ENCODE measurements at places on chromosomes 16 and 17.
A peak's percentile ranks its signal among the peaks of the same experiment; 100 is the strongest.

DNA sequence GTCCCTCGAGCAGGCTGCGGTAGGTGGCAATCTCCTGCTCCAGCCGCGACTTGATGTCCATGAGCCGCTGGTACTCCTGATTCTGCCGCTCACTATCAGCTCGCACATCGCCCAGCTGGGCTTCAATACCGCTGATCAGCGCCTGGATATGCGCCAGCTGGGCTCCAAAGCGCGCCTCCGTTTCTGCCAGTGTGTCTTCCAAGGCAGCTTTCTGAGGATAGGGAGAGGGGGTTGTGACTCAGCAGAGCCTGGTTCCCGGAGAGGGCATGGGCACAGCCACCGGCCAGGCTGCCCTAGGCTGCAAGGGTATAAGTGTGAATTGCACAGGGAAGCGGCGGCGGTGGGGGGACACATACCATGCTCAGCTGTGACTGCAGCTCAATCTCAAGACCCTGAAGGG is 4.3 kb downstream of the KRT19 start:
- no peak for DNase-seq

- DNase-seq: no peak
These were observed 4.1 kb upstream of the TVP23A start for GRCh38 chr16:10822702-10823101.

- DNase-seq: peak; percentile 100
These were observed 260.4 kb upstream of the TBX2 start for GRCh38 chr17:61139219-61139618.

DNA sequence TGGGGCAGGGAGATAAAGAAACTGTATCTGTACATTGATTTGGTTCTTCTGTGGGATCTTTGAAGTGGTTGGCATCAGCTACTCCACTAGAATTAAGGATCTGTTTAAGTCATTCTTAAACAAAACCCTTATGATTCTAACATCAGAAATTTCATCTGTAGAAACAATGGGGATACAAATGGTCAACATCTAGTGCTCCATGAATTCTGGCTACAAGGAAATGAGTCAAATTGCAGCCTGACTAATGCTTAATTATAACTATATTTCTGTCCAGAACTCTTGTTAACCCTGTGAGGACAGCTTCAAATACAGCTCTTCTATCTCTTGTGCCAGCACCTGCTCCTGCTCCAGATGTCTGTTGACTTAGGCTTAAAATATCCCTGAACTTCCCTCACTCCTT is 13.9 kb upstream of the GINS3 start:
- no peak for DNase-seq

DNA sequence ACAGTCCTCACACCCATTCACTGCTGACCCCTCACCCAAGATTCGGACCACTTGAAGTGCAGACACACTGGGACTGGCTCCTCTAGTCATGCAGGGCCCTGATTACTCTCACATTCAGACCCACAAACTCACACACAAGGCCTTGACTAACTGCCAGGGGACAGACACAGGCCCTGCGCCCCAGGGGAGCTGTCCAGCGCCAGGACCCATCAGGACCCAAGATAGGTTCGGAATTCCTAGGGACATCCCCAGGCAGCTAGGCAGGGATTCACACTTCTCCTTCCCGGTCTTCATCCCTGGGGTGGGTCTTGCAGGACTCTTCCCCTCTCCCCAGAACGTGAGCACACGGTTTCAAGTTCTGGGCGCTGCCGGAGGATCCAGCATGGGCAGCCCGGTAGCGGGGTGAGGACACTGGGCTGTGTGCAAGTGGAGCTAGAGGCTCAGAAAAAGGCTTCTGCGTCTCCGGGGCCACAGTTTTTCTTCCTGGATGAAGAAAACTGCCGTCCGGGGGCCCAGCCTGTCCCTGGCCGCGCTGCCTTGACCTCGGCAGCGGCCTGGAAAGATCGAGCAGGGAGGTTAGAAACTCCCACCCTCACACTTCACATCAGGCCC is 1.6 kb downstream of the SEZ6 start:
- no peak for DNase-seq

- DNase-seq: no peak
These were observed 10.0 kb upstream of the PHLPP2 start for GRCh38 chr16:71734511-71734910.

GRCh38 chr16:16042076-16042475 is 92.7 kb downstream of the ABCC1 start:
- DNase-seq: no peak

DNA sequence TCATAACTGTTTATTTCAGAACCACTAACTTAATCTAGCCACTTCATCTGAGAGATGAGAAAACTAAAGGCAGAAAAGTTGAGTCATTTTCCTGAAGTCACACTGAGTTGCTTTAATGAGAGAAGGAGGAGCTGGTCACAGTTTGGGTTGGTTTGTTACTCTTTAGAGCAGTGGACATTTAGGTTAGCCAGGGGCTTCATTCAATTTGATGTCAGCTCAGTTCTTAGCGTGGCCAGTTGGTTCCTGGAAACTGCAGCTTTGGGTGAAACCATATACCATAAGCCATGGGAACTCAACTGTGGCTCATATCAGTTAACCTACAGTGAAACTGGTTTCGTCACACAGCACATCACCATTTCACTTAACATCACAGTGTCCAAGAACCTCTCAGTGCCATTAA is 59.2 kb upstream of the ADORA2B start:
- no peak for DNase-seq

DNA sequence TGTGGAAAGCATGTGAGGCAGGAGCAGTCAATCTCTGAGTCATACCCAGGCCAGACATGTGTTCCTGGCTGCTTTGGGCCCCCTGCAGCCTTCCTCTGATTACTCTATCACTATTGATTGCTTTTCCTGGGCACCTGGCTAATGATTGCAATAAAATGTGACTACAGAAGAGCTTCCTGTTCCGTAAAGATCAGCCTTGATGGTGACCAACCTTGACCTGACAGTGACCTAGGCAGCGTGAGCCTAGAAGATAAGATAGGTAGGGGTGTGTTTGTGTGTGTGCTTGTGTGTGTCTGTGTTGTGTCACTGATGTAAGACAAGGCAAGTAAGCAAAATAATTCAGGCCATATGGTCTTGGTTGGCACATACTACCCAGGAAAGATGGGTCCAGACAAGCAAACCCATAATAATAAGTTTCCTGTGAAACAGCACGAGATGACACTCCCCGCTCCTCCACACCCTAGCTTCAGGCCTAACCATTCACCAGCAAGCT is 367.7 kb upstream of the CDH11 start:
- DNase-seq: no peak

DNA sequence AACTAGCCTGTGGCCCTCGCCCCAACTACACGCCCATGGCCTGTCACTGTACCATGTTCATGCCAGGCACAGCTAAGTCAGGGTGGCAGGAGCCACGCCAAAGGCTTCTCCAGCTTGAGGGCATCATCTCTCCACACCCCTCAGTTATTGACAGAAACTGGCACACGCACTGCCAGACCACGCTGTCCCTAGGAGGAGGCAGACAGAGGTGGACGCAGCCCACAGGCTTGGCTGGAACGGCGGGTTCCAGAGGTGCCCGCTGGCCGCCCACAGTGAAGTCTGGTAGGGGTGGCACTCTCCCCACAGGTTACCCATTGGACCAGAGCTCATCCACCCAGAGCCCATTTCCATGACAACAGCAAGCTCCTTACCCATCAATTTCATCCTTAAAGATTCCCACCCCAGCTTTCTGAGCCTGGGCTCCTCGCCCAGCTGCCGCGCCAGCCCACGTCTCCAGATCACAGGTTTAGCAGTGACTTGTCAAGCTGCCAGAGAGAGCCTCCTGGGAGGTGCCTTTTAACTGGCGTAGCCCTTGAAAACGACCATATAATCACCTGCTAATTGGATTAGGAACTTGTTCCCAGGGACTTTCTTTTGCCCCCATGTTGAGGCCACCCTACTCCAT is 27.9 kb downstream of the RPRML start:
- DNase-seq: no peak

DNA sequence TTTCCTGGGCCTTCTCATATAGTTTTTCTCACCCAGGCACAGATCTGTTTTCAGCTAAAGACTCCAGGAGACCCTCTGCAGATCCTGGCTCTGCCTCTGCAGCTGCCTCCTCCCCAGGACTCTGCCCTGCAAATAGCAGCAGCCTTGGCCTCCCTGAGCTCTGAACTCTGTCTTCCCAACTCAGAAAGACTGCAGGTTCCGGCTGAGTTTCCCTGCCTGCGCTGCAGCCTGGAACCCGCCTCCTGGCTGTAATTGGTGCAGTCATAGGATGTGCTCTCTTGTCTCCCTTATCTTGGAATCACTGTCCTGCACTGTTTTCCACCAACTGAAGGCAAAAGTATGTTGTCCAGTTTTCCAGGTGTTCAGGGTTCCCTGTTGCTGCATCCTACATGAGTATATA is 14.3 kb upstream of the DNASE1 start:
- no peak for DNase-seq

DNA sequence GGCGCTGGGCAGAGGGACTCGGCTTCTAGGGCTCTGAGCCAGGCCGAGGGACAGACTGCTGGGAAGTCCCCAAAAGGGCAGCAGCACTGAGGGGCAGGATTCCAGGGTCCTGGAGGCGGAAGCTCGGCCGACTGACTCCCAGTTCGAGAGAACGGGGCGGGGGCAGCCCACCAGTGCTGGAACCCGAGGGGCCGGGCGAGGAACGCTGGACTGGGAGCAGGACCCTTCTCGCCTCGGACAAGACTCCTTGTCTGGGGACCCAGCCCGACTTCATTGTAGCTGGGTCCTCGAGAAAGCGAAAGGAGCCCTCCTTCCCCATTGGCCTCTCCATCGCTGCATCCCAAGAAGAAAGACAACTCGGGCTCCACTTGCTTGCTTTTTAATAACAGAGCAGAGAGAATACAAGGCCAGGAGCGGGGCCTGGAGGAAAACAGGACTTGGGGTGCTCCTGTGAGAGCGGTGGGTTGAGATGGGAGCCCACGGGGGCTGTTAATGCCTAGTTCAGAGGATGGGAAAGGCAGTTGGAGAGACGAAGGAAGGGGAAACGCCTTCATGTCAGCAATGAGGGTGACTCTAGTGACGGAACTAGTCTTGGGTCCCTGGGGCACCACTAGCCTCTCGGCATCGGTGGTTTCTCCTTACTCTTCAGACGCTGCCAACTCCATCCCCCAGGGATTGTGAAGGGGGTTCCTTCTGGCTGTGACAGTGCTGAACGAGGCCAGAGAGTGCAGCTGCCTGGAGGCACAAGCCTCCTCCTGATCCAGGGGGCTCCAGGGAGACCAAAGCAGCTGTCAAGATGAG is 492 bp upstream of the CAMTA2 start:
- peak; percentile 5 for DNase-seq

DNA sequence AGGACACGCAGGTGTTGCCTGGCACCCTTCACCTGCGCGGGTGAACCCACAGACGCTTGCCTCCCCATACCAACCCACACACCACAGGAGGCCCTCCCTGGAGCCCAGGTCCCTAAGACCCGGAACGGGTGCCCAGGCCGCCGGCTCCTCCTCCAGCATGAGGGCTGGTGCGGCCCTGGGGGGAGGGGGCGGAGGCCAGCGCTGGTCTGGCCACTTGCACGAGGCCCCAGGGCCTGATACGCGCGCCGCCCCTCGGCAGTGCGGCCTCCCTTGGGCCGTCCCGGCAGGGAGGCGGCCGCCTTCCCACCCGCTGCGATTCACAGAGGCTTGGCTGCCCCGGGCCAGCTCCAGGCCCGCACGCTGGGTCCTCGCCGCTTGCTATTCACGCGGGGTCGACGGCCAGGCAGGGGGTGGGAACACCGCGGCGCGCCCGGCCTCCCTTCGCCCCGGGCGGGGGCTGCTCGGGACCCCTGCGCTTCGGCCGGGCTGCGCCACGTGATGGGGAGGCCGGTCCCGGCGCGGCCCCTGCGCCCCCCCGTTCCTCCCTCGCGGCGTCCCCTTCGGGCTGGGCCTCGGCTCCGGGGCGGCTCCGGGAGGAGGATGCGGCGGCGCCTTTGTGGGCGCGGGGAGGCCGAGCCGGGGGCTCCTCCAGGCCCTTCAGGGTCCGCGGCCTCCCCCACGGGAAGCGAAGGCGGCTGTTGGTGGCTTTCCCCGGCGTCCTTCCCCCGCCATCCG is 685 bp downstream of the FASN start:
- no peak for DNase-seq

DNA sequence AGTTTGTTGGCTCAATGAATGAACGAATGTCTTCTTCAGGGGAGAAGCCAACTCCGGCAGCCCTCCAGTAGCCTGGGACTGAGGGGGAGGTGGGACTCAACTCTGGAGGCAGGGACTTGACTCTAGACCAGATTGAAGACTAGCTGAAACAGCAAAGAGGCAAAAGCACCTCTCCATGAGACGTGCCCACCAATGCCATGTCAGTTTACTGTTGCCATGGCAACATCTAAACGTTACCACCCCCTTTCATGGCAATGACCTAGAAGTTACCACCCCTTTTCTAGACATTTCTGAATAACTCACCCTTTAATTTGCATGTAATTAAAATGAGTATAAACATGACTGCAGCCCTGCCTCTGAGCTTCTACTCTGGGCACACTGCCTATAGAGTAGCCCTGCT is 91.8 kb downstream of the ASIC2 start:
- no peak for DNase-seq

DNA sequence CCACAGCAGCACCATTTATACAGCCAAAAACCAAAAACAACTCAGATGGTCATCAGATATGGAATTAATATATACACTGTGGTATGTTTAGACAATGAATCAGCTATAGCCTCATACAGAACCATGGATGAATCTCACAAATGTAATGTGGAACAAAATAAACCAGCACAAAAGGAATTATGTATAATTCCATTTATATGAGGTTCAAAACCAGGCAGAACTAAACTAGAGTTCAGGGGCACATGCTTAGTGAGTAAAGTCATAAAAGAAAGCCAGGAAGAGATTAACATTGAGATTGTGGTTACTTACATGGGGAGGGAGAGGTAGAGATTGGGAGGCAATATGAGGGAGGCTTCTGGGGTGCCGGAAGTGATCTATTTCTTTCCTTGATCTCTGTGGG is 231.1 kb downstream of the COPRS start:
- DNase-seq: no peak

GRCh38 chr16:990516-991291 is 9.1 kb downstream of the SOX8 start:
- no peak for DNase-seq

GRCh38 chr17:56144223-56144622 is 9.1 kb upstream of the ANKFN1 start:
- no peak for DNase-seq

DNA sequence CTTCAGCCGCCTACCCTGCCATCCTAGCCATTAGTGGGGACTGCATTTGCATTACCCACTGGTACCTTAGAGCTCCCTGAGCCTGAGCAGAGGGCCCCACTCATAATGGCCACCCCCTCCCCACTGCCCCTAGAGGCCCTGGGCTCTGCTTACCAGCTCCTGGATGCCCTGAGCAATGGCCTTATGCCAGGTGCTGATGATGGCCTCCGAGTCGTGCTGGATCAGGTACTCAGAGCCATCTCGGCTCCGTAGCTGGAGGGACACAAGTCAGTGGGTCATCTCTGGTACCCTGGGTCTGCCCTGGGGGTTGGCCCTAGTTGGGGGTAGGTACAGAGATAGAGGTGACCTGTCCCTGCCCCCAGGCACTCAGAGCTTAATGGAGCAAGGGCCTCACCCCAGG is 34.9 kb downstream of the ARHGAP27 start:
- DNase-seq: no peak

- no peak for DNase-seq
These were observed 12.0 kb downstream of the VAC14 start for GRCh38 chr16:70788668-70789594.

- DNase-seq: no peak
These were observed 143.7 kb downstream of the CDH8 start for GRCh38 chr16:61892531-61892930.

GRCh38 chr16:77899416-77899815 is 111.1 kb downstream of the VAT1L start:
- no peak for DNase-seq

GRCh38 chr16:68447653-68448359 is 502 bp downstream of the SMPD3 start:
- peak; percentile 53 for DNase-seq

- DNase-seq: no peak
These were observed 10.9 kb upstream of the FAM171A2 start for GRCh38 chr17:44374306-44375195.

All from Kasumi-1 (cell line).